ENCODE measurements at places on chromosomes 5 and 9.

DNA sequence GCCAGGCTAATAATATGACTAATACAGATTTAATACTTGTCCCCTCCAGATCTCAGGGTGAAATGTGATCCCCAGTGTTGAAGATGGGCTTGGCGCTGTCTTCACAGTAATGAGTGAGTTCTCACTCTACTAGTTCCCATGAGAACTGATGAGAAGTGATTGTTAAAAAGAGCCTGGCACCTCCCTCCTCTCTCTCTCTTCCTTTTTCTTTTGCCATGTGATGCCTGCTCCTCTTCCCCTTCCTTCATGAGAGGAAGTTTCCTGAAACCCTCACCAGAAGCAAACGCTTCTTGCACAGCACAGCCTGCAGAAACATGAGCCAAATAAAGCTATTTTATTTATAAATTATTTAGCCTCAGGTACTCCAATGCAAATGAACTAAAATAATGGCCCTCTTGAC is 55.2 kb downstream of the GLDC start:
- DNase-seq = no peak

DNA sequence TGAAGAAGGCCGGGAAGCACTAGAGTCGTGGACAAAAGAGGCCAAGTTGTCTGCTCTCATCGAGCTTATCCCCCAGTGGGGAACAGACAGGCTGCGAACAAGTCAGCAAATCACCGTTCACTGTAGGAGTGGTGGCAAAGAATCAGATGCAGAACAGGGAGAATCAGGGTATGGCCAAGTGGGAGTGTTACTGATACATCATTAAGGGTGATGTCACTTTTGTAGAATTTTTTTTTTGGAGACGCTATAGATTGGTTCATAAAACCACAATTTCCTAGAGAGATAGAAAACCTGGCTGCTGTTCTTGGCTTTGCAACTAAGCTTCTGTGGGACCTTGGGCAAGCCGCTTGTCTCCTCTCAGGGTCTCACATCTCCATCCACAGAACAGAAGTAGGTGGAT is 21.3 kb downstream of the SPRY4 start:
- no peak for DNase-seq

- DNase-seq = no peak
These were observed 3.1 kb upstream of the ZCCHC10 start for GRCh38 chr5:133029416-133029815.

DNA sequence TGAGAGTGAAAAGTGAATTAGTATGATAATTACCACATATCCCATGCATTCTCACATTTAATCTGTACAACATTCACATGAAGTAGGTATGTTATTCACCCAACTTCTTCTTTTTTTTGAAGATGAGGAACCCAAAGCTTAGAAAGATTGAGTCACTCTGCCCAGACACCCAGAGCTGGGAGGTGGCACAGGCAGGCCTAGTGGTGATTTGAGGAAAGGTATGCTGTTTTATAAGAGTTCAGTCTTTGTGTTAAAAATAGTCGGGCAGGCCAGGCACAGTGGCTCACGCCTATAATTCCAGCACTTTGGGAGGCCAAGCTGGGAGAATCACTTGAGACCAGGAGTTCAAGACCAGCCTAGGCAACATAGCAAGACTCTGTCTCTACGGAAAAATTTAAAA is 285.3 kb downstream of the NR3C1 start:
- no peak for DNase-seq
